ENCODE measurements at places on chromosomes 5 and 9.

DNA sequence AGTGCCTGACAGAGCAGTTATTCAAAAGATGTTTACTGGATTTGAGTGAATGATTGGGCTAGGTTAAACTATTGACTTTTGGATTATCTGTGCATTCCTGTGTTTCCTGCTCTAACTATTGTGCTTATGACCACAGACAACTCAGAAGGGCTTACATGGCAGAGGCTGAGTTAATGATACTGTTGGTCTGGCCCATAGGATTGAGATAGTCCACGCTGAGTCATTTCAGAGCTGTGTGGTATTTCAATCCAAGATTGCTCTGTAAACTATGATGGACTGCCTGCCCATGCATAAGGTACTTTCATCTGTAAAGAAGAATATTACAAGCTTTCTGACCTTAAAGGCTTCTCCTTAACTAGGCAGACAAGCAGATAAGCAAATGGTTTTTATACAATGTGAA lies 49.1 kb upstream of the SLIT3 start:
- no peak for DNase-seq

- no peak for DNase-seq
Observed at GRCh38 chr9:127968700-127969383, 11.9 kb downstream of the EEIG1 start.

- DNase-seq: no peak
Observed at GRCh38 chr5:98767581-98767980, 5.9 kb upstream of the RGMB start.

DNA sequence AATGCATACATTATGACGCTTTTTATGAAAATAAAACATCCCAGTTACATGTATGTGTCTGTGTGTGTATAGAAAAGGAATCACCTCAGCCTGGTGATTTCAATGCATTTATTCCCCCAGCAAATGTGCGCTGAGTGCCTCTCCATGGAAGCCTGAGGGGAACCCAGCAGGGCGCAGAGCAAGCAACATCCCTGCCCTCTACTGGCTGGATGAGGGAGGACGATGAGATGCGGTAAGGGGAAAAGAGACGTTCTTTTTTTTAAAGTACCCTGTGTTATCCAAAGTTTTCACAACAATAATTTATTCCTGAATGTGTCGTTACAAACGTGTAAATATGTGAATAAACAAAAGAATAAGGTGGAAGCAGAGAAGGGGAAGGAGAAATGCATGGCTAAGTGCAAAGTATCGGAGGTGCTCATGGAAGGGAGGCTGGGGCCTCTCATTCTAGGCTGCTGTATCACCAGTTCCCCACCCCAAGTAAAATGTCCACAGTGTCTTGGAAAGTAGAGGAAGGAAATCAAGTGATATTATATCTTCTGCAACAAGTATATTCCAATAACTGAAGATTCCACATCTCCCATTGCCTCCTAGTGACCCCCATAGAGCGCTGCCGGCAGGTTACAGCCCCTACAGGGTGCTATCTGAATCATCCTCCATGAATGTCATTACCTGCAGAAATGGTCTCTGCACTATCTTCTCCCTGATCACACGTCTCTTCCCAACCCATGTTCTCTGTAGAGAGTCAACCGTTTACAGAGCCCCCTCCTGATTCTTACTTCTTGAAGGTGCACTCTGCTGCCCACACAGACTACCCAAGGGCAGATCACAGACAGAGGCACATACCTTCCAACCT lies 13.0 kb upstream of the ABLIM3 start:
- no peak for DNase-seq

DNA sequence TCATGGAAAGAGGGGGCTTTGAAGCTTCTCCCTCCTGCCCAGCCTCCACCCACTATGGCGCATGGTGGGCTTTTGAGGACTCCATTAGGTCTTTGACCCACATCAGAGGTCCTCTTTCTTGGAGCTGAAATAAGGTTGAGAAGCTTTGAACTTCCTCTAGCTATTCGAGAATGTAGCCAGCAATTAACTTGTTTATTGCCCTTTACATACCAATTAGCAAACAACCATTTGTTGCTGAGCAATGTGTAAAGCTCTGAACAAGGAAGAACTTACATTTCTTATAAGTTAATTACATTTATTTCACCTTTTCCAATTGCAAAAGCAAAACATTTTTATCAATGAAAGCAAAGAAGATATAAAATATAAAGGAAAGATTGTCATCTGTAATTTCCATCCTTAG lies 30.5 kb upstream of the FOXB2 start:
- no peak for DNase-seq

GRCh38 chr5:88821161-88821560 lies 61.8 kb downstream of the MEF2C start:
- DNase-seq: no peak

Data from activated CD4-positive, CD25-positive, alpha-beta regulatory T cell (primary cell).